ENCODE measurements at places on chromosomes 12 and 14.

- no peak for DNase-seq
These were observed 351.3 kb upstream of the KITLG start for GRCh38 chr12:88931598-88931997.

DNA sequence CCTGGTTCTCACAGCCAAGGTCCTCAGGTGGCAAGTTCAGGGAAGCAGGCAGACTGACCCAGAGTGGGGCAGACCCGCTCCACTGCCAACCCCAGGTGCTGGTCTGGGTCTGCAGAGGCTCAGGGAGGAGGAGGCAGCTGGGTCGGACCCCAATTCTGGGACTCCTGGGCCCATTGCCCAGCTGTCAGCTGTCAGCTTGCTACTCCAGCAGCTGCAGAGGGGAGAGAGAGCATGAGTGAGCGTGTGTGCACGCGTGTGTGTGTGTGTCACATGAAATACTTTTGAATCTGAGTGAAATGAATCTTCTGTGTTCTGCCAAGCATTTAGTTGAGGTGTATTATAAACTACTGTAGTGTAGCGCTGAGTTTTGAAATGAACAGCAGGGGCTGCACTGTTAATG is 30.8 kb downstream of the XRCC3 start:
- no peak for DNase-seq

- DNase-seq: no peak
These were observed 13.2 kb downstream of the STK38L start for GRCh38 chr12:27257104-27257843.

- no peak for DNase-seq
These were observed 768 bp downstream of the METTL25 start for GRCh38 chr12:82359115-82359478.

- DNase-seq: no peak
These were observed 705 bp upstream of the CHGA start for GRCh38 chr14:92922155-92922735.

- DNase-seq: no peak
These were observed 110.8 kb downstream of the NUAK1 start for GRCh38 chr12:106027911-106028310.

- DNase-seq: no peak
These were observed 48.2 kb upstream of the BTG1 start for GRCh38 chr12:92193846-92194245.

- DNase-seq: no peak
These were observed 28.1 kb downstream of the TNFAIP2 start for GRCh38 chr14:103151270-103151945.

- DNase-seq: no peak
These were observed 116.4 kb downstream of the NUBPL start for GRCh38 chr14:31677630-31678029.
